Putamen (tissue), 1 donor: ENCODE measurements at places on chromosomes 12 and 14.

GRCh38 chr14:83827383-83827782, 1702.6 kb upstream of the FLRT2 start:
- no peak for DNase-seq

DNA sequence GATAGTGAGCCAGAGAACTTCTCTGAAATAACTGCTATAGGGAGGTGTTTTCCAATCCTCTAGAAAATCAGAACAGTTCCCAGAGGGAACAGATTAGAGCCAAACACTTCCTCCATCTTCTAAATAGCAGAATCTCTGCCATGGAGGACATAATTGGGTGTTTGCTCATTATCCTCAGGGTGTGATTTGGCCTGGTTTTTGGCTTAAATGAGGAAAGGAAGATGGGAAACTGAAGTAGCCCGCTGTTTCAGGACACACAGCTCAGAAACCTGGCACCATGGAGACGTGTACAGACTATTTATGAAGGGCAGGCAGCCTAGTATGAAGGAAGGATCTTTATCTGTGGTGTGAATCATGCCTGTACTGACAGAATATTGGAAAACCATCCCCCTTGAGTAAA, 231.7 kb upstream of the PRKD1 start:
- DNase-seq = no peak

DNA sequence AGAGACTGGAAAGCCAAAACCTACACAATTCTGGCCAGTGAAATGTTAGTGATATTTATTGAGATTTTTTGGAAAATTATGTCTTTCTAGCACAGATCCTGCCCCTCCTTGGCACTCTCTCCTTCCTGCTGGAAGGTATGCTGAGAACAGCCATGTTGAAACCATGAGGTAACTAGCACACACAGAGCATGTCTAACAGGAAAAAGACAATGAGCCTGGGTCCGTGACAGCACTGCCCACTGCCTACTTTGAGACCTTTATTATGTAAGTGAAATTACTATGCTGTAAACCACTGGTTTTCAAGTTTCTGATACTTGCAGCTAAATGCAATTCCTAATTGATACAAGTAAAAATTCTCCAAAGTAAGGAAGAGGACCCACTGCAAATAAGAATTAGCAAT, 81.6 kb upstream of the SINHCAF start:
- no peak for DNase-seq

- no peak for DNase-seq
Observed at GRCh38 chr14:28120391-28120790, 646.2 kb upstream of the FOXG1 start.

GRCh38 chr14:105173901-105174894, 5.6 kb upstream of the JAG2 start:
- no peak for DNase-seq

GRCh38 chr12:53991077-53991460, 6.1 kb downstream of the HOXC10 start:
- DNase-seq = no peak

DNA sequence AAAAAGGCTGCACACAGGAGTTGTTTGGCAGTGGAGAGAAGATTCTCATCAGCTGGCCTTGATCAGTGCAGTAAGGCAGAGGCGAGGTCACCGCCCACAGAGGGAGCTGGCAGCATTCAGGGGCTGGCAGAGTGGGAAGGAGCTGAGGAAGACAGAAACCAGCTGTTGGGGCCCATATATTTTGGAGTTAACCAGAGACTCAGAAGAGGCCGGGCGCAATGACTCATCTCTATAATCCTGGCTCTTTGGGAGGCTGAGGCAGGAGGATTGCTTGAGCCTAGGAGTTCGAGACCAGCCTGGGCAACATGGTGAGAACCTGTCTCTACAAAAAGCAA, 17.7 kb downstream of the SMCO2 start:
- no peak for DNase-seq

DNA sequence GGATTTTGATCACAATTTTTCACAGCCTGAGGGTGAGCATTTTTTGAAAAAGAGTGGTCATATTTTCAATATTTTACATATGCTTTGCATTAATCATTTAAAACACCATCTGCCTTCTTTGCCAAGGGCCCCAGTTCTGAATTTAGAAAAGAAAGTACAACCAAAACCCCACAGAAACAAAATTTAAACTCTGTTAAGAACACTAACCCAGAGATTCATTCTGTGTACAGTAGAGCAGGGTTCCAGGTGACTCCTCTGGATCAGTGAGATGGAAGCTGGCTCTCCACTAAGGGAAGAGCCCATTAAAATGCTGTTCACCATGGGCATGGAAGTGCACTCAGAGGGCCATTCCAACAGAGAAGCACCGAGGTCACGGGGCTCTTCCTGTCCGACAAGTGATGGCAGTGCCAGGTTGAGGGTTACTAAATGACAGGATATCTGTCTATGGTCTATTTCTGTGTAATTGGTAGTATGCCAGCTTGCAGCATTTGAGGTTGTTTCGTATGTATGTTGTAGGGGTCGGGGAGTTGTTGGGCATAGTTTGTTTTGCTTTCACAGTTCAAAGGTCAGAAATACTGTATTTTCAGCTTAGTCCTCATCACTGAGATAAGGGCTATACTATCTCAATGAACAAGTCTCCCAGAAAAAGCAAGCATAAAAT, 95.9 kb downstream of the SLC35F4 start:
- DNase-seq = no peak

GRCh38 chr12:48160046-48160445, 2.7 kb upstream of the ASB8 start:
- no peak for DNase-seq

- no peak for DNase-seq
Observed at GRCh38 chr14:29370024-29370423, 557.6 kb downstream of the PRKD1 start.

DNA sequence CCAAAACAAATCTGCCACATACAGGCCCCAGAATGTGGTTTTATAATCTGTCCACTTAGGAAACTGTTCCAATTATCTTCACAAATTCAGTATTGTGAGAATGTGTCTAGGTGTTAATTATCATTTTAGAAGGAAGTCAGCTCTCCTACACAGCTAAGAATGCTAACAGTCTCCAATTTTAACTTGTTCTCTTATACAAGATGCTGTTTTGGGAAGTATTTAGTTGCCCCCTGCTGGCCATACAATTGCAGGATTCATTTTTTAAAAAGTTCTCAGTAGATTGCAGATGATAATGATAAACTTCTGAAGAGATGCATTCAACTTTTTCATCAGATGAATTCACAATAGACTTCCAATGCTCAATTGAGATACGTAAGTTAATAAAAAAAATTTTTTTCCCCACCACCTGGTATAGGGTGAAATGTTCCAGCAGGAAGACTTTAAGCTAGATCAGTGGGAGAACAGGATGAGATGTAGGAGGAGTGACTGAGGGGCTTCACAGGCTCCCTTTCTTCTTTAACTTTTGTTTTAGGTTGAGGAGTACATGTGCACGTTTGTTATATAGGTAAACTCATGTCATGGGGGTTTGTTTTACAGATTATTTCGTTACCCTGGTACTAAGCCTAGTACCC, 27.3 kb upstream of the OSBPL8 start:
- DNase-seq = no peak

DNA sequence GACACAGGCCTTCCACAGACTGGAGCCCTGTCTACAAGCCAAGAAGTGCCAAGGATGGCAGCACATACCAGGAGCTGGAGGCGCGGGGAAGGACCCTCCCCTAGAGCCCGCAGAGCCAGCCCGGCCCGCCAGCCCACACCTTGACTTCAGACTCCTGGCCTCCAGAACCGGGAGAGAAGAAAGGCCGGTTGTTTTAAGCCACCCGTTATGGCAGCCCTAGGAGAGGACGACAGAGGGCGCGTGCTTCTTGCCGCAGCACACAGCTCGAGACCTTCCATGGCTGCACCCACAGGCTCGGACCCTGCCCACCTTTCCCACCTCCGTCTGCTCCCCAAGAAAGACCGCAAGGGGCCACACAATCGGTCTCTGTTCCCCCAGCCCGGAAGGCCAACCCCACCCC, 53.7 kb downstream of the RNF34 start:
- no peak for DNase-seq

DNA sequence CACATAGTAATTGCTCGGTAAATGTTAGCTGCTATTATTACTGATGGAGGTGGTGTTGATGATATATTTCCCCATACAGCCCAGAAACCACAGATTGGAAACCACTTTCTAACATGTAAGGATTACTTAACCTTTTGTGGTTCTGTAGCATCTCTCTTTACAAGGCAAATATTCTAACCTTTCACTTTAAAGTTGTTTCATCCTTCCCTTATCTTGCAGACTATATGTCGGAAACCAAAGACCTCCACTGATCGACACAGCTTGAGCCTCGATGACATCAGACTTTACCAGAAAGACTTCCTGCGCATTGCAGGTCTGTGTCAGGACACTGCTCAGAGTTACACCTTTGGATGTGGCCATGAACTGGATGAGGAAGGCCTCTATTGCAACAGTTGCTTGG, 75.8 kb downstream of the FRMD6 start:
- no peak for DNase-seq

DNA sequence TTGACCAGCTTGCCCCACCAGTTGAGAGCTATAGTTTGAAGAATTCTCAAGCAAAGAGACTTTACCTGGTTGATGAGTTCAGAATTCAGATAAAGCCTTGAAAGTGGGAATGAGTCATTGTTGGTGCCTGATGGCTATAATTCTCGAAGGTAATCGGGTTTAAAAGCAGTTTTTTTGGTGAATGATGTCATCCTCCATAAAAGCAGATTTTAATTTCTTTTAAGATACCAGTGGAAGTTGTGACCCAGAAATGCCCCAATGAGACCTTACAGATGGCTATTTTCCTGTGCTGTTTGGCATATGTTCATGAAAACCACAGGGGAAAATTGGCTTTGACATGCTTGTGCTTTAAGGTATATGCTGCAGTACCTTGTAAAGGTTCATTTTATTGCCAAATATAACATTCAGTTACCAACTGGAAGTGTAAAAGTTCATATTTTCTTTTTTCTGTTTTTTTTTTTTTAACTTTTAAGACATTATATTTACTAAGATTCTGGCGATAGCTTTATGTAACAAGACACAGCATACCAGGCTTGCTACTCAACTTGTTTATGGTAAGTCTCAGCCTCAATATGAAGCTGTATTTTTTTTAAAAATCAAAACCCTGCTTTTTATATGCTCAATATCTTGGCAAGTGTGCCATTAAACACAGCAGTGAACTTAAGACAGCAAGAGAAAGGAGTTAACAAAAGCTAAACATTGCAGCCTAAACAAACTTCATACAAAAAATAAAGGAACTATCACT, 119.3 kb downstream of the LMNTD1 start:
- no peak for DNase-seq

GRCh38 chr12:58148405-58148804, 207.0 kb downstream of the ATP23 start:
- DNase-seq = no peak

DNA sequence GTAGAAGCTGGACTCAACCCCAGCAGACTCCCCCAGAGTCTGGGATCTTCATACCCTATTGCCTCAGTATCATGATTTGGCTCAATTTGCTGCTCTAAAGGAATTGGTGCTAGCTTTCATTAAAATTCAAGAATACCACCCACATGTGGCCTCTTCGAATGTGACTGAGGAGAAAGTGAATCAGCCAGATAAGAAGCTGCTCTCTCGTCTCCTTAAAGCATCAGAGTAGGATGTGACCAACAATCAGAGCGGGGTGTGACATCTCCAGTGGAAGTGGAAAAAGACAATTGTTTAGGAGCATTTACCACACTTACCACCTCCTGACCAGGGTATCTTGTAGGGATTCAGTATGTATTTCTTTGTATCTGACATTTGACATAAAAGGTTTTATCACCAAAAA, 278.2 kb upstream of the DIO2 start:
- DNase-seq = no peak

GRCh38 chr12:12792421-12792820, 7.0 kb downstream of the APOLD1 start:
- no peak for DNase-seq

GRCh38 chr12:123280971-123281370, 9.3 kb upstream of the CDK2AP1 start:
- DNase-seq = no peak

- no peak for DNase-seq
Observed at GRCh38 chr12:88245905-88246304, 103.8 kb downstream of the TMTC3 start.

DNA sequence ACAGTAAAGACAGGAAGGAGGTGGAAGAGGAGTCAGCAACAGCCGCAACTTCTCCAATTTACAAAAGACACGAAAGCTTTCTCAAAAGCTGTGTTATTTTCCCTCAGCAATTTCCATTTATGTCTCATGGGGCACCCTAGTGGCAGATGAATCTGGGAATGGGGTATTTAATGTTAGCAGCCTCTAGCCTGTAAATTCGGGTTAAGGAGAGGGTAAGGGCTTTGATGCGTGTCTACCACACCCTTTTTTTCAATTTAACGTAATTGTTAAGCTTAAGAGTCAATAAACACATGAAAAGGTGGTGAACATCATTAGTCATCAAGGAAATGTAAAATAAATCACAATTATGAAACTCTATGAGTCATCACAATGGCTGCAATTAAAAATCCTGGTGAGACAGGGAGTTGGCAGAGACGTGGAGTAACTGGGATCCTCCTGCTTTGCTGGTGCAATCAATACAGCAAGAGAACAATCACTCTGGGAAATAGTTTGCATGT, 986.4 kb downstream of the AACS start:
- no peak for DNase-seq

GRCh38 chr14:73795466-73795865, 56.2 kb upstream of the PTGR2 start:
- DNase-seq = no peak

DNA sequence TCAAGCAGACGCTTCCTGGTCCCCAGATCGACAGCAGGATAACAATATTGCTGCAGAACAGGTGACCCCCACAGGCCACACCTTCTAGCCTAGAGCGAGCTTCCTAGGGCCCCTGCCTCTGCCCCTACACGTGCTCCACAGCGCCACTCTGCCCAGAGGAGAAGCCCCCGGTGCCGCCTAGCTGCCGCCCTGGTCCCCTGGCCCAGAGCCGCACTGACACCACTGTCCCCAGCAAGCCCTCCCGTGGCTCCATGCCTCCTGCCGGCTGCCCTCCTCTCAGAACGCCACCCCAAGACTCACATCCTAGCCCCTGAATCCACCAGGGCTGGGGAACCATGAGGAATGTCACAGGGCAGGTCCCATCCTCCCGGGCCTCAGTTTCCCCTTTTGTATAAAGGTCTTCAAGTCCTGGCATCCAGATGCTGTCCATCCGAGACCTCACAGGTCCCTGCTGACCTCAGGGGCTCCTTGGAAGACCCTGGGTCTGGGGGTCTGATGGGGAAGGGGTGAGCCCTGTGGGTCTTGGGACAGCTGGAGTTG, 31.0 kb downstream of the JAG2 start:
- DNase-seq = no peak

GRCh38 chr14:86296173-86296572, 766.2 kb downstream of the FLRT2 start:
- no peak for DNase-seq
